ENCODE measurements at places on chromosomes 3 and 15.

DNA sequence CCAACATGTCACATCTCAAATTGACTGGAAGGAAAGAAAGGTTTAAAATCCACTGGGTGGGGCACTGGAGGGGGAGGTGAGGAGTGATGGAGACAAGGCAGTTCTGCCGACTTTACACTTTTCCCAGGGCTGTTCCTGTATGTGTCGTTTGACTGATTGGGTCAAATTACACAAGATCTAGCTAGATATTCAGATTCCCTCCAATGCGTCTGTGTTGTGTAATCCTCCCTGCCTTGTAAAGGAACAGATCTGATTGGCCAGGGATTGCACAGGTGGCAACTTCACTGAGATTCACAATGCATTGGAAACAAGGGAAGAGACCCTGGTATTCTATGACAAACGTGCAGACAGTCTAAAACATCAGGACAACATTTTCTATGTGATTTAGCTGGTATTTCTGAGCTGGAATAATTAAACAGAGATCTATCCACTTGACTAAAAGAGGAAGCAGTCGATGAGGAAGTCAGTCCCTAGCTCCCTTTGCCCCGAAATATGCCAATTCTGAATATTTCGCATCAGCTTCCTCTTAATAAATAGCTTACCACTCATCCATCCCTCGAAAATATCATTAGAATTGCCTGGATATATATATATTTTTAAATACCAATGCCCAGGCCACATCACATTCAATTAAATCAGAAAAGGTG is 312.9 kb downstream of the RORA start:
- no peak for DNase-seq

- DNase-seq, result no peak
These were observed 35.4 kb downstream of the SV2B start for GRCh38 chr15:91135201-91136130.

DNA sequence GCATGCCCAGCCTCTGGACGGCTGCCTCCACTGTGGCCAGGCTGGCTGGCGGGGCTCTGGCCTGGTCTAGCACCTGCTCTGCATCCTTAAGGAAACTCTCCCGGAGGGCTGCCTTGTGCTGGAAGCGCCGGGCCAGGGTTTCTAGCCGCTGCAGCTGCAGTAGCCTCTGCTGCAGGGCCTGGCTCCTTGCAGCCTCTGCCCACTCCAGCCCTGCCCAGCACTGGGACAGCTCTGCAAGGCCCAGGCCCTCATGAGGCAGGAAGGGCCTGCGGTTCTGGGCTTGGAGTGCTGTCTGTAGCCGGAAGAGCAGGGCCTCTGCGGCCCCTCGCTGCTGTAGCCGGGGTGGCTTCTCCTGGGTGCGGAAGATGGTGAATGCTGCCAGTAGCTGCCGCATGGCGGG is 8.0 kb downstream of the SPTBN5 start:
- DNase-seq, result no peak

- no peak for DNase-seq
These were observed 315.4 kb downstream of the PTPRG start for GRCh38 chr3:61876797-61877196.

- no peak for DNase-seq
These were observed 2.1 kb downstream of the SEC61A1 start for GRCh38 chr3:128054367-128054766.

DNA sequence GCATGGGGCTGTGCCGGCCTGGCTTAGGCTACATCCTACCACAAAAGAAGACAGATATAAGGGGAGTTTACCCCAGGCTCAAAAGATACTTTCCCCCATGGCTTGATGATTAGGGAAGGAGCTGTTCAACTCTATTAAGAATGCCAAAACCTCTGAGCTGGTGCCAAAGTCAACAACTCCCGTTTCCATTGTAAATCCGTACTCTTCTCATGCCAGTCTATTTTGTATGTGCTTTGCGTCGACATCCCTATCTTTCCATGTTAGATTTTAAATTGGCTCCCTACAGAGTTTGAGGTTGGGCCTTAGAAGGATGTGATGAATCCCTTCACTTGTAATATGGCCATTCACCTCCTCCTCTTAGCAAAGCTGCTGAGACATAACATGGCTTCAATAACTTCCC is 46.9 kb downstream of the RLBP1 start:
- DNase-seq, result no peak

- DNase-seq, result no peak
These were observed 92.1 kb upstream of the PLSCR4 start for GRCh38 chr3:146342989-146343388.

DNA sequence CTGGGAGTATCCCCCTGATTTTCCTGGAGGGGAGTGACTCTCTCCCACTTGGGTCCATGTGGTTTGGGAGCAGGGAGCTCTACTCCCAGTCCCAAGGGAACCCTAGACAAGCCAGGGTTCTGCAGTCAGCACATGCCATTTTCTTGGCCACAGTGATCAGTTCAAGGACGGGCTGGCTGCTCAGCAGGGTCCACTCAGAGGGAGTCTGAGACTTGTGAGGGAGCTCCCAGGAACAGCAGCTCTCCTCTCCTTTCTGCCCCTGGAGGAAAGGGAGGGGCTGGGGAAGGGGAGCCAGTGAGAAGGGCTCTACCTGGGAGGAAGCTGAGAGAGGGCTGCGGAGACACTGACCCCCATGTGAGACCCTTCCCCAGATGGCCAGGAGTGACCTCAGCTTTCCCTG is 29.1 kb upstream of the LMCD1 start:
- no peak for DNase-seq

DNA sequence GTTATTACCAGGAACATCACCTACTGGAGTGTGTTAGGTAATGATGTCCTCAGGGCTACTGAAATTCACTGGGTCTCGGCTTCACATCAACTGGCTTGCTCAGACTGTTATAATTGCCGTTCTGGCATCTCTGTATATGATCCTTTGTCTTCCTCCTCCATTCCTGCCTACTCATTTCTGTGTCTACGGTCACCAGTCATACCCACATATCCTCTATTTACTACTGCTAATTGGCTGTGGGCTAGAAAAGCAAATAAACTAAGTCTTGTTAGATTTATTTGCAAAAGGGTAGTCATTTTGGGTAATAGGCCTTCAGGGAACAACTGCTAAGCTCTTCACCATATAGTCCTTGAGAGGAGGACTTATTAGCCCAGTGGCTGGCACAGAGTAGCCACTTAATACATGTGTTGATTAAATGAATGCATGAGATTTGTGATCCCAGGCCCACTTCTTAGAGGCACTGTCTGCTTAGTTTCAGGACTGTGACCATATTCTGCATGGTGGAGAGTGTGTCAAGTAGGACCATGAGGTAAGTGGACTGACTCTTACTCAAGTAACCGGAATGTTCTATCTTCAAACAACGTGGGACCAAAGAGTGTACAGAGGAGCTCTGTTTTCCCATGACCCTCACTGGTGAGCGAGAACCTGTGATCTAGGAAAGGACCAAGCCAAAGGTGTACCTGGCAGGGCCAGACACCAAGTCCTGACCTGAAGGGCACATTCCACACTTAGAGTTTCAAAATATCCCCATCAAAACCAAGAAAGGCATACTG is 13.2 kb downstream of the ZDHHC3 start:
- DNase-seq, result no peak

DNA sequence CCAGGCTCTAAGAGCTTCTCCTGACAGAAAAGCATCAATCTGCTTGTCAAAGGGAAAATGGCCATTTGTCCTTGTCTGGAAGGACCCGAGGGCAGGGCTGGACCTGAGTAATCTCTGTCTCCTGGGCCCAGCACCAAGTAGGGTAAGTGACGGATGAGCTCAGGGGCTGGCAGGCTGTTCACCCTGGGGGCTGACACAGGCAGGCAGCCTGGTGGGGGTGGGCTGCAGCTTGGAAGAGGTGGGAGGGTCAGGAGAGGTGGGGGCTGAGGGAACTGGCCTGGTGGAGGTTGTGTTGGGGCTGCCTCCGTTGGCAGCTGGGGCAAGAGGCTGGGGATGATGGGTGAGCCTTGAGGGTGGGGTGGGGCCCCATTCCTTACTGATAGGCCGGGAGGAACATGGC is 42.3 kb upstream of the ADPGK start:
- DNase-seq, result no peak

GRCh38 chr15:25091421-25092158 is 136.8 kb downstream of the SNRPN start:
- no peak for DNase-seq

DNA sequence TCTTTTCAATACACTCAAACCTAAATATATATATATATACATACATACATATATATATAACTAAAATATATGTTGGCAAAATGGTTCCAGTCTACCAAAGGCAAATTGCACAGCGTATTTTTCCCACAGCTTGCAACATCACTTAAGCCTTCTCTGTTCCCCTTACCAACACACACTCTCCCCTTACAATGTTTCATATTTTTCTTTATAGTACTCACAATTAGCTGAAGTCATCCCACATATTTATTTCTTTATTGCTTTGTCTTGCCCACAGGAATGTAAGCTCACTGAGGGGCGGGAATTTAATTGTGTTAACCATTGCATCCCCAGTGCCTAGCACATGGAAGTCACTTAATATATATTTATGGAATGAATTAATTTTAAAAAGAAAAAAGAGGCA is 288.3 kb downstream of the ULK4 start:
- no peak for DNase-seq

DNA sequence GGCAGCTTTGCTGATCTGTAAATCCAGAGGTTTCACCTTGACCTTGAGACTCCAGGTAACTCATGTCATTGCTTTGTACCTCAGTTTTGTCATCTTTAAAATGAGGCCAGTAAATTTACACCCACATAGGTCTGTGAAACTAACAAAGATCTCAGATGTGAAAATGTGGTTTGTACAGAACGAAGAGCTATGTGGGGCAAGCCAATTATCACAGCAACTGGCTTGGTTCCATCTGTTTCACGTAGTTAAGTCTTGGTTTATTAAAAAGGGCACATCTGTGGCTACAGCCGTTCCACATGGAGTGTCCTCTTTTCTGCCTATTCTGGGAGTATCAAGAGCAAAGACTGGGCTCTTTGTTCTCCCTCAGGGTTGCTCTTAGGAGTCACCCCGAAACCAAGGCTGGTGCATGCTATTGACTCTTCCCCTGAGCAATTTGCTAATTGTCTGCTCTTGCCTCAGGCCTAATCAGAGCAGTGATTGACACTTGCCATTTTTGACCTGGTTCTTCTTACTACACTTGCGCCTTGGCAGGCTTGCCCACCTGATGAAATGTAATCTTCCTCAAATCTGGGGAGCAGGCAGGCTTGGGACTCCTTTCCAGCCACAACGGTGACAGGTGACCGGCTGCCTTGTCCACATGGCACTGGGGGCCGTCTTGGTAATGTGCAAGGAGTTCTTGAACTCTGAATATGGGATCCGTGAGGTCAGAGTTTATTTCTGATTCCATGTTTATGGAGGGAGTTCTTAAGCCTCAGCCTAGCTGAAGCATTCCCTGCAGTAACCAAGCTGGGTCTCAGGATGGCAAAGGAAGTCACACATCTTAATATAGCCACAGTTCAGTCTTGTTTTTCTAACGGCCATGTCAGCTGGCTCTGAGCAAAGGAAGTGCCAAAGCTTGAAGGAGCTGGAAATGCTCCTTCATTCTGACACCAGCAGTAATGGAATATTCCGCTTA is 40.1 kb downstream of the EAF1 start:
- no peak for DNase-seq

- no peak for DNase-seq
These were observed 8.3 kb upstream of the GREM1 start for GRCh38 chr15:32709295-32710033.

- DNase-seq, result no peak
These were observed 40.3 kb downstream of the SLC6A20 start for GRCh38 chr3:45756055-45756454.

- no peak for DNase-seq
These were observed 22.8 kb upstream of the CCDC50 start for GRCh38 chr3:191306428-191306827.

GRCh38 chr15:39624806-39625205 is 43.9 kb downstream of the THBS1 start:
- no peak for DNase-seq

- DNase-seq, result no peak
These were observed 5.8 kb downstream of the ATP13A5 start for GRCh38 chr3:193372783-193373182.

- no peak for DNase-seq
These were observed 753.5 kb downstream of the NAALADL2 start for GRCh38 chr3:175612487-175613196.

DNA sequence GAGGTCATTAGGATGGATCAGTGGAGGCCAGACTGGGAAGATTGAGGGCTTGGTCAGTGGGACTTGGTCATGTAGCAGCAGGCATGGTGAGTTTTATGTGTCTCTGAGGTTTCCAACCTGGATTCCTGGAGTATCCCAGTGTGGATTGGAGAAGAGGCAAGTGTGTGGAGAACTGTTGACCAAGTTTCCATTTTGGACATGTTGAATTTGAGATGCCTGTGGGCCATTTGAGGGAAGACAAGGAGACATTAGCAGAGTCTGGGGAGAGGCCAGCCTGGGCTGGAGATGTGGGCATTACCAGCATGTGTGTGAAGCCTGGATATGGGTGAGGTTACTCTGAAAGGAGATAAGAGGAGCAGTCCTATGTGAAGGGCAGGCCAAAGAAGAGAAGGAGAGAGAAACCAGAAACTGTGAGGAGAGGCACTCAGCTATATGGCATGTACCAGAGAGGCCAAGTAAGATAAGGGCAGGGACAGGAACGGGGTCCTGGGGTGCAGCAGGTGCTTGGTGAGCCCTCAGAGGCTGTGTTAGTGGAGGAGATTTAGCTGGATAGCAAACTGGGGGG is 4.3 kb downstream of the SLC25A38 start:
- DNase-seq, result no peak

DNA sequence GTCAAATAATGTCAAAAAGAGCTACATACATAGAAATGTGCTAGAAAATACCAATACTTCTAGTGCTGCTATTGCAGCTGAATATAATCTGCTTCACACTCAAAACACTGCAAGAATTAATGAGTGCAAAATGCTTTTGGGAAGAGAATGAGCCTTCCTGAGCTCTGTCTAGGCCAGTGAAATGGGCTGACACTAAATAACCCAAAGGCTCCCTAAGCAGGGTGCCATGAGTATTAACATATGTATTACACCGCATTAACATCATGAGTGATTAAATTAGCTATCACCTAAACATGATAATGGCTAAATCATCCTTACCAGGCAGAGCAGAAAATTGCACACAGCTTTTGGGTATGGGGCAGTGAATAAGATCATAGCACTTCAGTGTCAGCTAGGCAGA is 806.3 kb upstream of the NECTIN3 start:
- no peak for DNase-seq

DNA sequence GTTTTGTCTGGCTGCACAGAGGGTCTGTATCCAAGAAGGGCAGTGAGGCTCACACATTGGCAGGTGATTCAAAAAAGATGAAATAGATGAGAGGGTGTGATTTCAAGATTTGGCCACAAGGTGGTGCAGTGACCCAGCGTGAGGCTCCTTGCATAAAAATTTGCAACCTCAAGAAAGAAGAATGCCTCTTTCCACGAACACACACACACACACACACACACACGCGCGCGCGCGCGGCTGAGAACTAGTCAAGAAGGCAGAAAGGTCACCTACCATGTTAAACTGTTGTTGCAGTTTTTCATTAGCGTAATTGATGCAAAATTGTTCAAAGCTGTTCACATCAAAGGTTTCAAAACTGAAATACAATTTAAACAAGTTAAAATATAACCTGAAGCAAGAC is 39.2 kb downstream of the MYO5C start:
- DNase-seq, result peak; percentile 46

Data from GM12892 (cell line).